ENCODE measurements at places on chromosomes 1 and 21. TPM values are rescaled to one million over a fixed set of nuclear protein-coding genes. Genes with fewer than 3 reads are reported as not detected.

DNA sequence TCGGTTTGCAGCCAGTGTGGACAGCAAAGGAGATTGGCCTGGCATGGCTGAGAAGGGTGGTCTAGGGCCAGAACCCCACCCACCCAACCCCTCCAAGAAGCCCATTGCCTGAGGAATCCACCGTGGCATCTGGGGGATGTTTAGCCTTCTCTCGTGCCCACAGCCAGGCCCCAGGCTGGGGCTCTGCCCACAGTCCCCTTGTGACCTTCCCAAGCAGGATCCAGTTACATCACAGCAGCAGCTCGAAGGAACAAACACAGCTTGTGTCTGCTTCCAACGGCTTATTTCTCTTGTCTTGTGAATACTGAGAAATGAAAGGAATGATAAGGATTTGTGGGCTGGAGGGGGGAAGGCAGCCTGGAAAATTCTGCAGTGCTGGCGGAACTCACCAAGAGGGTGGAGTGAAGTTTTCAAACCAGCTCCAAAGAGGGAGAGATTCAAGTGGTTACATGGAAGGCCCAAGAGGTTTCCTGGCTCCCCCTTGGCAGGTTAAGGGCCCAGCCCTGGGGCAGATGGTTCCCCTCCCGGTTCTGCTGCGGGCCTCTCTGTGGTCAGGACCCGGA is 61.6 kb downstream of the DHRS3 start:
- H3K4me1 ChIP-seq: no peaks in the 10 kb centered on the region
- H3K36me3 ChIP-seq: no peaks in the 10 kb centered on the region
- H3K4me3 ChIP-seq: no peak overlapping the region

Gene CD48
- 206 TPM for total RNA-seq

Gene HES2
- total RNA-seq: 0.19 TPM

DNA sequence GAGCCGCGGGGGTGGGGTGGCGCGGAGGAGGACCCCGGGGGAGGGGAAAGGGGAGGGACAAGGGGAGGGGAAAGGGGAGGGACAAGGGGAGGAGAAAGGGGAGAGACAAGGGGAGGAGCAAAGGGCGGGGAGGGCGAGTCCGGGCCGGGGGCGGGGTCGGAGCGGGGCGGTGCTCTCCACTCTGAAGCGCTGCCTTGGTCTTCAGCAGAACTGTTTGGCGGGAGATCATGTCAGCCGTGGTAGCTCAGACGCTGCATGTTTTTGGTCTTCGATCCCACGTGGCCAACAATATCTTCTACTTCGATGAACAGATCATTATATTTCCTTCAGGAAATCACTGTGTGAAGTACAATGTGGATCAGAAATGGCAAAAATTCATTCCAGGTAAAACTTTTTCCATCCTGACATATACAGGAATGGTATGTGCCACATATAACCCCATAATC is 420 bp downstream of the CFAP57 start:
- peak overlapping the region; percentile 97 for H3K4me3 ChIP-seq
- peaks cover 41% of the 10 kb centered on the region for H3K36me3 ChIP-seq
- peak; percentile 91 for DNase-seq
- peaks cover 27% of the 10 kb centered on the region for H3K27me3 ChIP-seq

GRCh38 chr1:210207597-210208450 is 24.8 kb upstream of the SERTAD4 start:
- peaks cover 4% of the 10 kb centered on the region for H3K27me3 ChIP-seq
- no peaks in the 10 kb centered on the region for H3K36me3 ChIP-seq
- no peaks in the 10 kb centered on the region for H3K4me1 ChIP-seq

Gene PCP4L1
- not detected for total RNA-seq
